ENCODE measurements at places on chromosomes 13 and 19.

GRCh38 chr13:97004886-97005285 is 10.6 kb upstream of the OXGR1 start:
- no peak for DNase-seq

GRCh38 chr13:41354416-41354815 is 43.3 kb downstream of the NAA16 start:
- no peak for DNase-seq

- DNase-seq, result no peak
These were observed 1200.7 kb downstream of the SLITRK1 start for GRCh38 chr13:82681535-82681934.

- DNase-seq, result no peak
These were observed 11.4 kb downstream of the ZNF331 start for GRCh38 chr19:53549340-53549739.

DNA sequence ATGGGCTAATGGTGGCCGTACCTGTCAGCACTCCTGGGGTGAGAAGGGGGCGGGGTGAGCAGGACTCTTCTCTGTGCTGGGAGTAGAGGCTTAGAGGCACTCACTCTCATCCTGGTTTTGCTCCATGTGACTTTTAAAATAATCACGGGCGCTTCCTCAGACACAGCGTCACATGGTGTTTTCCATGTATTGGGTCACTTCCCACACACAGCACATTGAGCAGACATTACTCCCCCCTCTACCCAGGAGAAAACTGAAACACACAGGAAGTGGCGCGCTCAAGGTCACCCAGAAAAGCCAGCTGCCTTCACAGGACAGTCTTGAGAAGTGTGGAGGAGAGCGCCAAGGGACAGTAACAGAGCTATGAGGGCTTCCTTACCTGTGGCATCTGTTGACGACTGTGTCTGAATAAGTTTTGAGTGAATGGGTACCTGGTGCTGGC is 23.2 kb downstream of the SPATA13 start:
- DNase-seq, result peak; percentile 60

DNA sequence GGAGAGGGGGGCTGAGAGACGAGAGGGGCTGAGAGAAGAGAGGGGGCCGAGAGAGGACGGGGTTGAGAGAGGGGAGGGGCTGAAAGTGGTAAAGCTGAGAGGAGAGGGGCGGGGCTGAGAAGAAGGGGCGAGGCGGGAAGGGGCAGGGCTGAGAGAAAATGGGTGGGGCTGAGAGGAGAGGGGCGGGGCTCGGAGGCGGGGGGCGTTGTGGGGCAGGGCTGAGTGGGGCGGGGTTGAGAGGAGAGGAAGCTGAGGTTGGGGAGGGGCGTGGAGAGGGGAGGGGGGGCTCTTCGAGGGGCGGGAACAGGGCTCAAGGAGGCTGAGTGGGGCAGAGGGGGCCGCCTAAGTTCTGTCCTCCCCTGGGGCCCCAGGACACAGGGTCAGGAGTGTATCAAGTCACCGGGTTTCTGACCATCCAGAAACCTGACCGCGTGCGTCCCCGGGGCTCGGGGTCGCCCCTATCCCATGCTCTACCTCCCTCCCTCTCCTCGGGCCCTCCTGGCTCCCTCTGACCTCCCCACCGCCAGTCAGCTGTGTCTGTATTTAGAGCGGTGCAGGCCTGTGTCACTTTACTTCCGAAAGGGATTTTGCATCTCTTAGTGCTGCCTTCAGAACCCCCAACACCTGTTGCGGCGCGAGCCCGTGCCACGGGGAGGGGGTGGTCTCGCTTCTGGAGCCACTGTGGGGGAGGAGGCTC is 38.6 kb upstream of the SEMA6B start:
- DNase-seq, result no peak

DNA sequence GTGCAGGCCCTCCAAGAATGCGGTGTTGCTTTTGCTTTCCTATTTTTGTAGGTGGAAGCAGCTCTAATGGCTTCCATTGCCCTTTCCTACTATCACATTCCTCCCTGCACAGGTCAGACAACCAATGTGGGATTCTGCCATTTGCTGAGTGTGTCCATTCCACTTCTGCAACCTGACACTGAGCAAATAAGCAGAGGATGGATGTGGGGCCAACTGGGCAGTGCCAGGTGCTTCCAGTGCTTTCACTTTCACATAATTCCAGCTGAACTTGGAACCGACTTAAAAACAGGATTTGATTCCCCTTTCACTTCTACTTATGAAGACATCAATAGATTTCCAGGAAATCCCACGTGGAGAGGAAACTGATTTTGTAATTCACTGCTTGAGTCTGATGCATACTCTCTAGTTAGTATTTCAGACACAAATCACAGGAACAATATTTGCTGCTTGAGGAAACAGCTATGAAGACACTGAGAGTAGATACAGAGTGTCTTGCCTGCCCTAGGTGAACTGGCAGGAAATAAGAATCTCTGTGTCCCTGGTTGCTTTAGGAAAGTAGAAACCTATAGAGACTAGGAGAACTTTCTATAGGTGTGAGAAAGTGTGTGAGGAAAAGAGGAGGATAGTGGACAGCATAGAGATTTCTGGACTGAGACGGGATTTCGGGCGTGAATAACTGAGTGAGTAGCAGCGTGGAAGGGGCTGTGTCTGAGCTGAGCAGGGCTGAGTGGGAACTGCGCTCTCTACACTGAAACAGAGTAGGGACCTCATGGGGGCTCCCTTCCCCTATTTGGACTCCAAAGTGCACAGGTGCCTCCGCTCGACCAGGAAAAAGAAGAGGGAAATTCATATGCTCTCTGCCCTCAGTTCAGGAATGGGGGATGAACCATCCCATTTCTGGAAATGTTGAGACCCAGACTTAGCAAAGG is 22.5 kb downstream of the LGALS16 start:
- no peak for DNase-seq

- DNase-seq, result no peak
These were observed 112.0 kb upstream of the OXGR1 start for GRCh38 chr13:97106323-97106722.

DNA sequence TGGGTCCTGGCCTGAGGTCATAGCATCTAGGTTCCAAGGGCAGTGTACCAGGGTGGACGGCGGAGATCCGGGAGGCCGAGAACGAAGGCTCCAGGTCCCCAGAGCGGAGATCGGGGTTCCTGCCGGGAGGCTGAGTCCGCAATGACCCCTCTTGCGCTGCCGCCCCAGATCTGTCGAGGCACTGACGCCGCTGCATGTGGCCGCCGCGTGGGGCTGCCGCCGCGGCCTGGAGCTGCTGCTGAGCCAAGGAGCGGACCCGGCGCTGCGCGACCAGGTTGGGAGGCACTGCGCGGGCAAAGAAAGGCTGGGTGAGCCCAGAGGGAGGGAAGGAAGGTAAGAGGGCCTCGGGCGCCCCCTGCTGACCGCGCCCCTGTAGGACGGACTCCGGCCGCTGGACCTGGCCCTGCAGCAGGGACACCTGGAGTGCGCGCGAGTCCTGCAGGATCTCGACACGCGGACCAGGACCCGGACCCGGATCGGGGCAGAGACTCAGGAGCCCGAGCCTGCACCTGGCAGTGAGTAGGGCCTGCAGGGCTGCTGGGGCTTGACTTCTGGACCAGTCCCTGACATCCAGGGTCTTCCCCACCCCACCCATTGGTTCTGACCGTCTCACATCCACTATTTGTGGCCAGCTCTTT is 906 bp downstream of the ANKLE1 start:
- peak; percentile 94 for DNase-seq

DNA sequence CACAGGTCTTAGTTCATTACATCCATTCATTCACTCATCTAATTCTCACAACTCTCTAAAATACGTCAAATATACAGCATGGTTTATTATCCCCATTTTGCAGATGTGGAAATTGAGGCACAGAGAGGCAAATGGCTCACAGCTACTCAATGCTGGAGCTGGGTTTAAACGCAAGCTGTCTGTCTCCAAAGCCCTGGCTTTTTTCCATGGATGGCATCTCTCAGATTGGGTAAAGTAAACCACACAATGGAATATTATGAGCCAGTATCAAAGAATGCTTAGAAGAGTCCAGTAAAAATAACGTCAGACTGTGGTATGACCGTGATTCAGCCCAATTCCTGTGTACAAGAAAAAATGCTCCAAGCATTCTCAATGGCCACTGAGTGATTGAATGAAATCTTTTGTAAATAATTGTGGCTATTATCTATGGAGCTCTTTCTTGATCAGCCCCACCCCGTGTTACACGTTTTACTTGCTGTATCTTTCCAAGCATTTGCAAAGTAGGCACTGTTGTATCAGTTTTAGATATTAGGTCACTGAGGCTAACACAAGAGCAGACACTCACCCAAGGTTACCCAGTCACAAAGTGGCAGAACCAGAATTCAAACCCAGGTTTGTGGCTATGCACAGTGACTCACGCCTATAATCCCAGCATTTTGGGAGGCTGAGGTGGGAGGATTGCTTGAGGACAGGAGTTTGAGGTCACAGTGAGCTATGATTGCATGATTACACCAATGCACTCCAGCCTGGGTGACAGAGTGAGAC is 5.5 kb upstream of the ACP7 start:
- no peak for DNase-seq

- no peak for DNase-seq
These were observed 87.6 kb downstream of the MYCBP2 start for GRCh38 chr13:77239312-77239711.

DNA sequence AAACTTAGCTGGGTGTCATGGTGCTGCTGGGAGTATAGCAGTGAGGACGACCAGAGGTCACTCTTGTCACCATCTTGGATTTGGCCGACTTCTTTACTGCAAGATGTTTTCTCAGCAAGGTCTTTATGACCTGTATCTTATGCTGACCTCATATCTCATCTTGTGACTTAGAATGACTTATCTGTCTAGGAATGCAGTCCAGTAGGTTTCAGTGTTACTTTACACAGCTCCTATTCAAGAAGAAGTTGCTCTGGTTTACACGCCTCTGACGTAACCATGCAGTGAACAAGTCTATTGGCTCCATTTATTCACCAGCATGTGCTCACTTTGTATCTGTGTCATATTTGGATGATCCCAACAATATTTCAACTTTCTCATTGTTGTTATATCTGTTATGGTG is 26.7 kb downstream of the ZNF850 start:
- DNase-seq, result no peak

DNA sequence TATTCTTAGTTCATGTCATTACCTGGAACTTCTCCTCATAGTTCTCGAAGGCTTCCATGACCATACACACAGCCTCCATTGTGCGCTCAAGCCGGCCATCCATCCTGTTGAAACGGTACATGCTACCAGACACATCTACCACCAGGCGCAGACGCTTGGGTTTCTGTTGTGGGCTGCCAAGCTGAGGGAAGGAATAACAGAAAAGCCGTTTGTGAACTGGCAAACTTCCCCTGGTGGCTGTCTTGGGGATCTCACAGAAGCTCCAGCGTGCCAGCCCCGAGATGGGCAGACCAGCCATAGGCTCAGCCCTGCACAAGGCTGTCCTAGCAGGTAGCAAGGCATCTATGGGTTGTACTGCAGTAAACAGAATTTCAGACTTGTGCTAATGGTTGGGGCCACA is 130.1 kb downstream of the RGCC start:
- DNase-seq, result no peak

DNA sequence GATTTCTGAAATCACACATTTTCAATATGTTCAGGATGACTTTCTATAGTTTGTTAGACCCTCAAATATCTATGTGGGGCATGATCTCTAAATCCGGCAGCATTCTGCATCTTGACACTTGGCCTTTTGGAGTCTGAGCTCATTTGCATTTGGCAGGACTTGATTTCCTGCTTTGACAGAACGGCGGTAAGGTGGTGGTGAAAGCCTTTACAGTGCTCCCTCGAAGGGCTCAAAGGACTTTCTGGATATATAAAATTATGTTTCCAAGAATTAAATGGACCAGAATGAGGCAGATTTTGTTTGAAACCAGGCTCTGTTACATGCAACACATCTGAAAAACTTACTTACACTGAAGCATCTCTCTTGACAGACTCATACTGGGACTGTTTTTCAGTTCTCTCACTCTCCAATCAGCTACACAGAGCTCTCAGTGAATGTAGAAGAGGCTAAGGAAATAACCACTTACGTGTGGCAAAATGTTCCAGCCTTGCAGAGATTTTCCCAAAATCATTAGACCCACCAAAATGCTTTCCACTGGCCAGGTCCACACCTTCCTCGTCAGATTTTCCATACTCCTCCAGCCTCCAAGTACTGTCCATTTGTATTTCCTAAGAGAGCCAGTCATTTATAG is 207.2 kb downstream of the SPRY2 start:
- DNase-seq, result no peak

DNA sequence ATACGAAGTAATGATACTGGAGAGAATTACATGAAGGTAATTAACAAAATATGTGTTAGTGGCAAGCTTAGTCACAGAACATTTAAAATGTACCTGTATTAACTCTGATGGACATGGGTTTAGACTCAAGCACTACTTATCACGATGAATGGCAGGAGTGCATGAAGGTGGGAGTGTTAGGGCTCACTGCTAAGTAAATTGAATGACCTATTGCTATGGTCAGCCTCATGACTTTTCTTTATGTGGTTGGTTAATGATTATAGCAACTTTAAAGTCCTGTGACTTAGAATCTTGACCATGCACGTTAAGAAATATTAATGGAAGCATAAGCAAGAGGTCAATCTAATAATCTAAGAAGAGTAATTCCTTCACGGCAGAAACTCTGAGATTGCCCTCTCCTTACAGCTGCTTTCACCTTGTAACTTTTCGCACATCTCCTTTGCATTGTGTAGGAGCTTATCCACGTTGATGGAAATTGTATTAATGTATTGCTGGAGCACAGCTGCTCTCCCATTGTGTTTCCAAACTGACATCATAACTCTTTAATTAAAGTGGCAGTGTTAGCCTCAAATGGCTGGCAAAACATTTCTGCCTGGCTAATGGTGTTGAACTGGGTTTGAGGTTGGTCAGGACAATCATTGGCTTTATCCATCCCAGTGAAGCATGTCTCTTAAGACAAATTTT is 114.5 kb downstream of the RXFP2 start:
- DNase-seq, result no peak

DNA sequence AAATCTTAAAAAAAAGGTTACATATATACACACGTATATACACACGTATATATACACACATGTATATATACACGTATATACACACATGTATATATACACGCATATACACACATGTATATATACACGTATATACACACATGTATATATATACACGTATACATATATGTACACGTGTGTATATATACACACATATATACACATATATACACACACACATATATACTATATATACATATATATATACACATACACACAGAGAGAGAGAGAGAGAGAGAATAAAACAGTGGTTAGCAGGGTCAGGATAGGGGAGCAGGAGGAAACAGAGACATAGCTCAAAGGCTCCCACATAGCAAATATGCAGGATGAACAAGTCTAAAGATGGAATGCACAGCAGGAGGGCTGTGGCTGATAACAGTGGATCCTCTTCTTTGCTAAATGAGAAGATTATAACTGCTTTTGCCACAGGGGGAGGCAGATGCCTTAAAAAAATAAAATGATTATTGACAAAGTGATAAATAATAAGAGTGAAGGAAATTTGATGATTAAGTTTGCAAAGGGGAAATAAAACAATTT is 714.5 kb downstream of the UQCRFS1 start:
- DNase-seq, result no peak

- DNase-seq, result no peak
These were observed 7.7 kb downstream of the DGKH start for GRCh38 chr13:42056146-42056545.

- no peak for DNase-seq
These were observed 13.0 kb upstream of the BICRA start for GRCh38 chr19:47595944-47596343.
